ENCODE measurements at places on chromosomes 13 and 19. TPM values are rescaled to one million over a fixed set of nuclear protein-coding genes. Genes with fewer than 3 reads are reported as not detected.

- DNase-seq = no peak
Measured at GRCh38 chr19:17562097-17562496, 6.6 kb downstream of the COLGALT1 start.

DNA sequence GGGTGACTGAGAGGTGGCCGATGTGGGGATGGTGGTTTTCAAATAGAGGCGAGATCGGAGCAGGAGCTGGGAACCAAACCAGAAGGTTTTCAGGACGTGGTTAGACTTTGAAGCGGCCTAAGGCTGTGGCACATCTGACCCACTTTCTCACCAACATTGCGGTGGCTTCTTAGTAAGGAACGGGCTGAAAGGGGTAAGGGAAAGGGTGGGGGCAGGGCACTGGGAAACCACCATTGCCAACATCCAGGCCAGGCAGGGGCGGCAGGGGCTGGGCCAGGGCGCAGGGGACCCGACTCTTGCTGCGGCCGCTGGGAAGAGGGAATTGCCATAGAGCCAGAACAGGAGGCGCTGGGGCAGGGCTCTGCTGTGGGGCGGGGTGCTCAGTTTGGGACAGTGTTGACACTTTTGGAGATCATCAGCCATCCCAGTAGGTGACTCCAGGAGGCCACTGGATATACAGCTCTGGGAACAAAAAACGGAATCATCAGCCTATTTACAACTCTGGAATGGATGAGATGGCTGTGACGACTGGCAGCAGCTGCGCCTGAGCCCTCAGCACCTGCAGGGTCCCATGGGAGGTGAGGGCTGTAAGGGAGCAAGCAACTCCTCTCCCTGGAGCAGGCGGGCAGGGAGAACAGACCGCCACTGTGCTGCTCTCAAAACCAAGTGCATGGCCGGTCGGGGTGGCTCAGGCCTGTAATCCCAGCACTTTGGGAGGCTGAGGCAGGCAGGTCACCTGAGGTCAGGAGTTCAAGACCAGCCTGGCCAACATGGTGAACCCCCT, 52.2 kb downstream of the IRS2 start:
- DNase-seq = no peak

Gene ADGRE2
- total RNA-seq = 1.0 TPM

DNA sequence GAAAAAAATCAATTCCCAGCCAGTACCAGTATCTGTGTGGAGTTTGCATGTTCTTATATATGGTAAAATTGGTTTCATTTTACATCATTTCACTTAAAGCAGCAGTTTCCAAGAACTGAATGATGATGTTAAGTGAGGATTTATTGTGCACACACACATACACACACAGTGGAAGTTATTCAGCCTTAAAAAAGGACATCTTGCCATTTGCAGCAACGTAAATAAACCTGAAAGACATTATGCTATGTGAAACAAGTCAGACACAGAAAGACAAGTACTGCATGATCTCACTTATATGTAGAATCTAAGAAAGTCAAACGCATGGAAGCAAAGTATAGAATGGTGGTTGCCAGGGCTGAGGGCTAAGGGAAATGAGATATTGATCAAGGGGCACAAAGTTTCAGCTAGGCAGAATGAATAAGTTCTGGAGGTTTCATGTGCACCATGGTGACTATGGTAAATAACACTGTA, 5.3 kb downstream of the SIGLECL1 start:
- no peak for DNase-seq

Gene TMIGD2
- total RNA-seq = 0.50 TPM

GRCh38 chr13:113803409-113804016, 44.5 kb downstream of the TMEM255B start:
- DNase-seq = no peak

DNA sequence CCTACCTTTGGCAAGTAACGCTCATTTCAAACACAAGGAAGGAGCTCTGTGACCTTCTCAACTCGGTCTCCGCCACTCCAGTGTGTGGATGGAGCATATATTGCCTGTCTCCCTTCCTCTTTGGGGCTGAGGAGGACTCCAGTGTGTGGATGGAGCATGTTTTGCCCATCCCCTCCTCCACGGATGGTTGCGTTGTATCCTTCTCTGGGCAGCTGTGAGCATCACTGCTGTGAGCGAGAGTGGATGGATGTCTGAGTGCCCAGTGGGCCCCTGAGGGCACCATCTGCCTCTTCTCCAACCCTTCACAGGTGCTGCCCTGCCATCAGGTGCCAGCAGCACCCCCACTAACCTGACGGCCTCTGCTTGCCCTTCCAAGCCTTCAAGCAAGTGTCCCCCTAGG, 186.2 kb downstream of the TEX29 start:
- no peak for DNase-seq

DNA sequence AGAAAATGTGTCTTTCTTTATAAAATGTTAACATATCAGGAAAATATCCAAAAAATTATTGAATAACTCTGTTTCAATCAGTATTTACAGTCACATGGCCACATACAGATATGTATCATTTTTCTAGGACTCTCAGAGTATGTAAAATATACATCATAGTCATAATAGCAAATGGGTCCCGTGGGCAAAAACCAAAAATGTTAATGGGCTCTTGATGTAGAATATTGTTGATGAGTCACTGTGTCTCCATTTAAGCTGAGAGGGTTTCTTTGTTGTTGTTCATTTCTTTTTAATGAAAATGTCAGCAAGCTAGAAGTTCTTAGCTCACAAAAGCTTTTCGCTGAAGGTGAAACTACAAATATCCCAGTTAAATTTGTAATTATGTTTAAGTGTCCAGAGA, 1713.1 kb upstream of the PCDH20 start:
- no peak for DNase-seq

DNA sequence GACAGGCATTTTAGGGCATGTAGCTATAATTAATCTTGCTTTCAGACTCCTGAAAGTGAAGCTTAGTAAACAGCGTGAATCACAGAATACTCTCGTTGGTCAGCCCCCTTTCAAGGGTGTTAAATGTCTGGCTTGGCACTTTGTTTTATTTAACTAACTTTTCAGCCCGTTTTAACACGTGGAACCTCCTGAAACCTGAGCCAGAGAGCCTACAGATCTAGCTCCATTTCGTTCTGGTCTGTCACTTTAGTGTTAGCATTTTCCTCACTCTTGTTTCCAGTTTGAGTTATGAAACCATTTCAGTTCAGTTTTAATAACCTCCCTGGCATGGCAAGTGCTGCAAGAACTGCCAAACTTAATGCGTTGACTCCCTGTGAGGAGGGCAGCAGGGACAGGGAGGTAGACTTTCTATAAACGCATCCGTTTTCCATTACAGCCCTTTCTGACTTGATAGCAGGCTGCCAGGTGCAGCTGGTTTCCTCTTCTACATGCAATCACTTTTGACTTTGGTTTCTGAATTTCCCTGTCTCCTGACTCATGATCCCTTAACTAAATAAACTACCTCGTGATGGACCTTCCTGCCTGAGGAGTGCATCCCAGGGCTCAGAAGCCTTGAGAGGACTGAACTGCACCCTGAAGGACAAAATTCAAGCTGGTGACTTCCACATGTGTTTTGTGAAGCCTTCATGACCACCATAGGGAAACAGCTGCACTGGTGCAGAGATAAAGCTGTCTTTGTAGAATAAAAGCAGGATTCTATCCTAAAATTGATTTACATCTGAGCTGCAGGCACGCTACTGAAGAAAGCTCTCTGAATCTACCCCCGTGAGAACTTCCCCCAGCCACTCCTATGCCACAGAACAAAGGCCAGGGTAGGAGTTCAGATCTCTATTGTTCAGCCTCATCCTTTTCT, 192.6 kb downstream of the DLEU7 start:
- no peak for DNase-seq

- no peak for DNase-seq
Measured at GRCh38 chr19:2494084-2494446, 18.1 kb downstream of the GADD45B start.

Gene FAM216B
- total RNA-seq = not detected

- DNase-seq = no peak
Measured at GRCh38 chr13:20129076-20129475, 31.8 kb downstream of the GJA3 start.

Gene LRRC25
- total RNA-seq = 7.9 TPM

Gene ZNF473
- 3.6 TPM for total RNA-seq

Gene CPAMD8
- 1.4 TPM for total RNA-seq

DNA sequence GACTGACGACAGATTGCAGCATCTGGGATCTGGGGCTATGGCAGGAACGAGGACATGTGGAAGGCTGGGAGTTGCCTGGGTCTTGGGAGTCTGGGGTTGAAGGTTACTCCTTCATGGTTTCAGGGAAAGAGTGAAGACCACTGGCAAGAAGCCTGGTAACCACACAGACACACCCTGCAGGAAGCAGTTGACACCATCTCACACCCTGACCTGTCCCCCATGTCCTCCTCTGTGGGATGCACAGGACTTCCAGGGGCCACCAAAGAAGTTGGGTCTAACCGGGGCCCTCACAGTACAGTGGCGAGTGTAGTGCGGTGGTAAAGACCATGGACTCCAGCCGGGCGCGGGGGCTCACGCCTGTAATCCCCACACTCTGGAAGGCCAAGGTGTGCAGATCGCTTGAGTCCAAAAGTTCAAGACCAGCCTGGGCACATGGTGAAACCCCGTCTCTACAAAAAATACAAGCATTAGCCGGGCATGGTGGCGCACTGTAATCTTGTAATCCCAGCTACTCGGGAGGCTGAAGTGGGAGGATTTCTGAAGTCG, 10.6 kb upstream of the FFAR2 start:
- no peak for DNase-seq

DNA sequence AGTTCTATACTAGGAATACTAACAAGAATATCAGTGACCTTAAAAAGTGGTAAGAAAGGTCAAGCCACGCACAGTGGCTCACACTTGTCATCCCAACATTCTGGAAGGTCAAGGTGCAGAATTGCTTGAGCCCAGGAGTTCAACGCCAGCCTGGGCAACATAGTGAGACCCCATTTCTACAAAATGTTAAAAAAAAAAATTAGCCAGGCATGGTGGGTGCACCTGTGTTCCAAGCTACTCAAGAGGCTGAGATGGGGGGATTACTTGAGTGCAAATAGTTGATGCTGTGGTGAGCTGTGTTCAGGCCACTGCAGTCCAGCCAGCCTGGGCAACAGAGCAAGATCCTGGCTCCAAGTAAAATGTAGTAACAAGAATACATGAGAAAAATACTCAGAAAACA, 61.8 kb downstream of the PCDH9 start:
- DNase-seq = no peak

DNA sequence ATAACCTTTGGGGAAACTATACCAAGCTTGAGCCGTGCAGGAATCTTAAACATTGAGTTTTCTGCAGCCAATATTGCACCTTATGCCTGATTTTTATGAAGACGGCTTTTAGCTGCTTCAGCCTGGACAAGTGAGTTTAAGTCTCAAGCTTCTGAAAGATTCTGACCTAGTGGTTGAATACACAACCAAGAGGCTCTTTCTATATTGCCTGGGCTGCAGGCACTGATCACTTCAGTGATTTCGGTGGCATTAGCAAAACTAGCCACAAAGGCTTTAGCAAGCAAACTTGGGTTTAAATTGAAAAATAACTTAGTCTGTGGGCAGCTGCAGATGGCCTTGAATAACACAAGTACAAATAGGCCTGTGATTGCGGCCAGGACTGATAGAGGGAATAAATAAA, 29.3 kb upstream of the RFXAP start:
- DNase-seq = no peak

- no peak for DNase-seq
Measured at GRCh38 chr13:41614671-41615527, 157.5 kb downstream of the RGCC start.

DNA sequence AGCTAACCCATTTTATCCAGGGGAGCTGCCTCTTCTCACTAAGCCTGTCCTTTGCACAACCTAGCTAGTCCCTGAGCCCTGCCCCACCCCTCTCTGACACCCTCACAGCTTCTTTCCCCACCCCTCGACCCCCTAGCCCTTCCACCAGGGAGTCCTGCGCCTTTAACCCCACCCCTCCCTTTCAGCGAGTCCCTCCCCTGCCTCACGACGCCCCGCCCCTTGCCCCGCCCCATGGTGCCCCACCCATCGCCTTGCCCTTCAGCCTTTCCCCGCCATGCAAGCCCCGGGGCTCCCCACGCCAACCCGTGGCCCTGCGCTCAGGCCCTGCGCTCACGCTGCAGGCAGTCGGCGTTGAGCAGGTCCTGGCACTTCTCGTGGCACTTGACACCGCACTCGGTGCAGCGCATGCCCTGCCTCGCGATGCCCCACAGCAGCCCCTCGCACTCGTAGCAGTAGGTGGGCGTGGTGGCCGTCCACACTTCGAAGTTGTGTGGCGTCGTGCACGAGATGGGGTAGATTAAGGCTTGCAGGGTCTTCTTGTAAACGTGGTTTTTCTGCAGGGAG, 40.0 kb downstream of the UNC13A start:
- DNase-seq = no peak

DNA sequence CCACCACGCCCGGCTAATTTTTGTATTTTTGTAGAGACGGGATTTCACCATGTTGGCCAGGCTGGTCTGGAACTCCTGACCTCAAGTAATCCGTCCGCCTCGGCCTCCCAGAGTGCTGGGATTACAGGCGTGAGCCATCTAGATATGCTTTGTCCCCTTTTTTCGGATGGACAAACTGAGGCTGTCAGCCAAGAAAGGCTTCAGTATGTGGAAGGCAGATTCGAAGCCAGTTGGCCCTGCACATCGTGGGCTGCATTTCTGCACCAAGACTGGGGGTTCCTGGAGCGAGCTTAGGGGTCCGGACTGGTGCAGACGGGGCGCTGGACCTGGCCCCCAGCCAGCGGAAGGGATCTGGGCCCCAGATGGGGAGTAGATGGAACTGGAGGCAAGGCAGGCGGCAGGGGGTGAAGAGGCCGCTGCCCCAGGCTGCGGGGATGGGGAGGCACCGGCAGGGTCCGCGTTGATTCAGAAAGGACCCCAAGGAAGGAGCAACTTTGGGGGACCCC, 9.7 kb upstream of the JUND start:
- no peak for DNase-seq

DNA sequence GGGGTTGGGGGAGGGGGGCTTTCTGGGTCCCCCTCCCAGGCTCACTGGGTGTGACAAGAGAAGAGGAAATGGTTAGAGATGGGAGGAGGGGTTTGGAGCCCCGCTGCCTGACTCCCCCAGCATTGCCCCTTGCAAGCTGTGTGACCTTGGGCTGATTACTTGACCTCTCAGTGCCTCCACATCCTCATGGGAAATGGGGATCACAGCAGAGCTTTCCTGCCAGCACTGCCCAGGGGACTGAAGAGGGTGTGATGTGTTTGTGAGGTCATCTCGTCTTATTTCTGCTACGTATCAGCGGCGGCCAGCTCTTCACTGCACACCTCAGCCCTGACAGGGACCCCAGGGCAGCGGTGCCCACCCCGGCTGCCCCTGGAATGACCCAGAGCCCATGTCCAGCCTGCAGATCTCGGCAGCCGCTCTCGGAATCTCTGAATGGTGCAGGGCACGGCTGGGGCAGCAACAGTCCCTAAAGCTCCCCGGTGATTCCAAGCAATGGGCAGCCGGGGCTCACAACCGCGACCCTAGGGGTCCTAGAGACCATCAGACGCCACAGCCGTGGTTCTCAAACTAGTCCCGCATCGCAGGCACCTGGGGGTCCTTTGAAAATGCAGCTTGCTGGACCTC, 8.4 kb downstream of the PNMA8B start:
- DNase-seq = no peak

Gene NKPD1
- total RNA-seq = not detected
